ENCODE measurements at places on chromosomes 7 and 10. TPM values are rescaled to one million over a fixed set of nuclear protein-coding genes. Genes with fewer than 3 reads are reported as not detected.

- no peak for DNase-seq
These were observed 38.8 kb downstream of the TACR2 start for GRCh38 chr10:69377933-69378332.

DNA sequence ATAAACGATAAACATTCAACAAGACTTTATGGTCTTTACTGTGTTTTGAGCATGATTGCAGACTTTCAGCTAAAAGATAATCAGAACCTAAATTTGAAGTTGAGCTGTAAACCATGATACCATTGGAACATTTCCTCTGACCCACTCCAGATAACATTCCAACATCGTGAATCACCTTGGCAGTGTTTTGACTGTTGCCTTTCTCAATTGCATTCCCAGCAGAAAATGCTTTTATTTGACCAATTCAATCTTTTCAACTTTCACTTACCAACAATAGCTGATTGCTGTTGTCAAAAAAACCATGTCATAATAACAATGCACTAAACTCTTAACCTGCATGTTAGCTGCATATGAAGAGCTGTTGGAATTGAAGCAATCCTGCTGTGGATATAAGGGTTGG, 165.5 kb downstream of the MDFIC start:
- DNase-seq: no peak

Gene PRKG1
- total RNA-seq: 0.92 TPM

DNA sequence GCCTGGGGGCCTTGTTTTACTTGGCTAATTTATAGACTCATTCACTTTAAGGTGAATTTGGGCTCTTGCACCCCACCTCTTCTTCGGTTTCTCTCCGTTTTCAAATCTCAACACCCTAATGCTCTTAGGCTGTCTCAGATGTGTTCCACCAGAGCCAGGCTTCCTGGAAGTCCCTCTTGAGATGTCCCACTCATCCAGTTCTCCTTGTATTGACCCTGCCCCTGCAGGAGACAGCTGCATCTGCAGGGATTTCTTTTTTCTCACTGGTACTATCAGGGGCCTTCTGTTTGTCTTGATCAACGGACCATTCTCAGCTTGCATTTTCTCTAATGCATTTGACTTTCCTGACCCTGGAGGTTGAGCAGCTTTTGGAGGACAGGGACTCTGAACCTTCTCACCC, 279.5 kb downstream of the GALNT17 start:
- DNase-seq: no peak

DNA sequence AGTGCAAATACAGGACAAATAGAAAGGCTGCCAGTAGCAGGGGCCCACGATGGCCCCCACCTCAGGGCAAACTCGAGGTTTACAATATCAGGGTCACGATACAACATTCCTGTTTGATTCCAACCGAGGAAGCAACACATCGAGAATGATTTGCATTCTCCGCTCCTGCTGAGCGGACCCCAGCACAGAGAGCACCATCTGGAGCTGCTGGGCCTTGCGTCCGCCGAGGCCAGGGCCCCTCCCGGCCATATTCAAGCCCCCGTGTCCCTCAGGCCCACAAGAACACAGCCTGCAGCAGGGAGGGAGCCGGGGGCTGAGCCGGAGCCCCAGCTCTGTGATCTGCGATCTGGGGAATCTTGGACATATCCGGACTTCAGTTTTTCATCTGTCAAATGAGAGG, 84.3 kb downstream of the PRKAG2 start:
- DNase-seq: no peak

DNA sequence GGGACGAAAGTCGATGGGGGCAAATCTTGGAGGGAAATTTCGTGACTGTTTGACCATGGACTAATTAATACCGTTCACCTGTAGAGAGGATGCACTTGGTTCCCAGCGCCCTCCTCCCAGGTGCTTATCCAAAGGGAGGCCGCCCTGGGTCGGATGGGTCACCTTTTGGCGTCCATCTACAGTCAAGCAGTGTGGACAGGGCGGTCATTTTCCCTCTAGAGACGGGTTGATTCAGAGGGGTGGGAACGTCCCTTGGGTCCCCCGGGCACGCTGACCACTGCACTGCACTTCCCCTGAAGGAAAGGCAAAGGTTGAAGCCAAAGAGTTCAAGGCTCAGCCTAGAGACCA, 2.0 kb downstream of the PRR15 start:
- no peak for DNase-seq

- no peak for DNase-seq
These were observed 50.1 kb downstream of the IPMK start for GRCh38 chr10:58217612-58218011.

GRCh38 chr10:103983367-103983911, 16.5 kb downstream of the SLK start:
- DNase-seq: no peak

DNA sequence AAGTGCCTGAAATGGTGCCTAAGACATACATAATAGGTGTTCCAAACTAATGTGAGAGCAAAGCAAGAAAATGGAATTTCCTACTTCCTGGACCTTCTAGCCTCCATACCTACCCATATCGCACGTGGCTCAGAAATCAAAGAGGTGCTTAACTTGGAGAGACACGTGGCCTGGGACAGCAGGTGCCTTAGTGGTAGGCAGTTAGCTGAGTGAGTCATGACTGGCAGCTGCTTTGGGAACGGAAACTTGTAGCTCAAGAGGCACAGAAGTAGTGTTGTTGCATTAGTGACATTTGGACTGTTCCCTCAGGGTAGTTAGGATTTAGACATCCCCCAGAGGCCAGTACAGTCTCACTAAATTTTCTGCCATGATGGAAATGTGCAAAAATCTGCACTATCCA, 12.0 kb upstream of the BMPER start:
- no peak for DNase-seq

- no peak for DNase-seq
These were observed 61.8 kb upstream of the SP4 start for GRCh38 chr7:21365866-21366624.

Gene OPN1SW
- not detected for total RNA-seq

DNA sequence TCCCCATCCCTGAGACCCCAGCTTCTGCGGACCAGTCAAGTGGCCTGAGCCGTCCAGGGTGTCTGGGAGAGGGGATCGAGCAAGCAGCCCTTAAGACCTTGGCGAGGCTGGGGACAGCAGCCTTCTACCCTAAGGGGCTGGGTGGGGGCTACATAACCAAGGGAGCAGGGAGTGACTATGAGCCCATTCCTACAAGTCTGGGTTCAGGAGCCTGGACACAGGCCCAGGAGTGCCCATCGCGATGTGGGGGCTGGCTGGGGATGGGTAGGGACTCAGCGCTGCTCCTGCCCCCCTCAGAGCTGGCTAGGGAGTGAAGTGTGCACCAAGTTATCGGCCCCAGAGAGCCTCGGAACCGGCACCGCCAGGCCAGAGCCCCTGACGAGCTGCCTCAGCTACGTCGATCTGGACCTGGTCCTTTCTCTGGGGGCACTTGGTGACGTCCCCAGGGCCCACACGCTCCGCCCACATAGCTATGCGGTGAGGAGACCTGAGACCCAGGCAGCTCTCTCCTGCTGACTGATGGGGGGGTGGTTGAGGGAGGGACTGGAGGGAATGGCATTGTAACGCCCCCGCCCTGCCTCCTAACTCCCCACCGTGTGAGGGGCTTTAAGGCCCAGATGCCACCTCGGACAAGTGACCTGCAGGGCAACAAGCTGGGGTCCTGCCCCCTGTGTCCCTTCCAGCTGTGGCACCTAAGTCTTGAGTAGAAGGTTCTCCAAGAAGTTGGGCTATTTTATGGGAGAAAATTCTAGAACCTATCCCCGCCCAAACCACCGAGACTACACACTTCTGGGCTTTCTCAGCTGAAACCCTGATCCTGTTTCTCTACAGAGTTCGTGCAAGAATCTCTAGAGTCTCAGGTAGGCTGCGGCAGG, 2.5 kb downstream of the SAP25 start:
- no peak for DNase-seq

GRCh38 chr10:11685787-11686218, 56.4 kb upstream of the ECHDC3 start:
- no peak for DNase-seq

DNA sequence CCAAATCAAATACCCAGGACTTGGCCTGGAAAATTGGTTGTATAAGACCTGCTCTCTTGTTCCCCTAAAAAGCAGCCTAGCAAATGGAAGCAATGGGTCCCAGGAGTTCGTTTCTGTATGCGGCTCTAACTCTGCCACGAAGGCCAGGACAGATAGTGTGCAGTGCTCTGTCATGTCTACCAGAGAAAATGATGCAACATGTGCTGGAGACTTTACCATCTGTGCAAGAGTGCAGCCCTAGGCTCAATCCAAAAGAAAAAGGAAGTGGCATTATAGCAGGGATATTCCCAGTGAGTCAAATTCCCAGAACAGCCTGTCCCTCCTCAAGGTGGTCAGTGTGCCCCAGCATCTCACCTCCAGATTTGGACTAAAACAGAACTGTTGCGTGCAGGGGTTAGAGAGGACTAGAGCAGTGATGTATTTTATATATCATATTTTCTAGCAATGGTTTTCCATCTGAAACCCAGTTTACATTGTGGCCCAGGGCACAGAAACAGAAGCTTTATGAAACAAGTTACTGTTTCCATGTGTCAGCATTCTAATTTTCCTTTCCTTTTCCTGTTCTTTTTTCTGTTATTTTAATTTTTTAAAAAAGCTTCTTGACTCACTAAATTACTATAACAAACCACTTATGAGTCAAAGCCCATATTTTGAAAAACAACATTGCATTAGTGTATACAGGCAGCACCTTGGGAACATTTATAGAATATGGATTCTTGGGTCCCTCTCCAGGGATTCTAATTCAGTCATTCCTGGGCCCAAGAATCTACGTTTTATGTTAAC, 311.2 kb downstream of the RNLS start:
- no peak for DNase-seq

DNA sequence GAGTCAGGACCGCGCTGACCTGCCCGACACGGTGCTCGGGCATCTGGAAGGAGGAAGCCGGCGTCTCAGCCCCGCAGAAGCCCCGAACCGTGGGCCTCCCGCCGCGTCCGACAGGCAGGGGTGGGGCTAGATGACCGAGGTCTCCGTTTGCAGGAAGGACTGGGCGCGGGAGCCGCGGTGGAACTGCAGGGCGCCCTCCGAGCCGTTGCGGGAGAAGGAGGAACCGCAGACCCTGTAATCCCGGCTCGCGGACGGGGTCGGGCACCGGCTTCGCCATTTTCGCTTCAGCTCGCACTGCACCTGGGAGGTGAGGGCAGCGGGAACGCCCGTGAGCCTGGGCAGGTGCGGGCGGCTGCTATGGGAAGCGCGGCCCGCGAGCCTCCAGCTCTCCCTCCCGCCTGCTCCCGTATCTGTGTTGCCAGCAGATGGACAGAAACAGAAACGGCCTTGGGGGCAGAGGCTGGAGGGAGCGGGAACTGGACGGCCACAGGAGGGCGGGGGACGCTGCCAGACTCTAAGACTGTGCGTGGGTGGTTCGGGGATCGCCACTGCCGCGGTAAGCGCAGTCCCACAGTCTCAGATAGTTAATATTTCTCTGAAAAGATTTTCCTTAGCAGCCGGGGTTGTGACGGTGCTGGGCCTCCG, 114.1 kb downstream of the VIPR2 start:
- DNase-seq: no peak

GRCh38 chr10:124194199-124194824, 100.9 kb upstream of the CHST15 start:
- no peak for DNase-seq

DNA sequence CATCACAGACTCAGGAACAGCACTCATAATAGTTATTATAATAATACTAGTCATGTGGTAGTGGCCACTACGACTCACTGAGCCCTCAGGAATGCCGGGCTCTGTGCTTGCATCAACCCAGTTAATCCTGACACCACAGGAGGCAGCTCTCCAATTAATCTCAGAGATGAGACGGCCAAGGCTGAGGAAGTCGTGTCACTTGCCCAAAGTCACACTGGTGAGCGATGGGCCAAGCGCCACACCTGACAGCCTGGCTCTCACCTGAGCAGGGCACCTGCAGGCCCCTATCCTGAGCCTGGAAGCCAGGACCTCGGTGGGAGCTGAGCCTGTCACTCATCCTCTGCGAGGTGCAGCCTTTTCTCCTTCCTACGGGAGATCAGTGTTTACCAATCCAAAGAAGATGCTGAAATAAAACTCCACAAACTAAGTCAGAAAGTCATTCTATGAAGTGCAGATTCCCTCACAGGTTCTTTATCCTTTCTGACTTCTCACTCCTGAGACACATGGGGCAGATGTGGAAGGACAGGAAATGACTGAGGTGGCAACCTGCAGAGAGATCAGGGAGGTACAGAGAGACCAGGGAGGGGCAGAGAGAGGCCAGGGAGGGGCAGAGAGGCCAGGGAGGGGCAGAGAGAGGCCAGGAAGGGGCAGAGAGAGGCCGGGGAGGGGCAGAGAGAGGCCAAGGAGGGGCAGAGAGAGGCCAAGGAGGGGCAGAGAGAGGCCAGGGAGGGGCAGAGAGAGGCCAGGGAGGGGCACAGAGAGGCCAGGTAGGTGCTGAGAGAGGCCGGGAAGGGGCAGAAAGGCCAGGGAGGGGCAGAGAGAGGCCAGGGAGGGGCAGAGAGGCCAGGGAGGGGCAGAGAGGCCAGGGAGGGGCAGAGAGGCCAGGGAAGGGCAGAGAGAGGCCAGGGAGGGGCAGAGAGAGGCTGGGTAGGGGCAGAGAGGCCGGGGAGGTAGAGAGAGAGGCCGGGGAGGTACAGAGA, 38.5 kb downstream of the VIPR2 start:
- no peak for DNase-seq

Gene ZNF248
- 8.1 TPM for total RNA-seq

Gene TMEM176A
- 0.39 TPM for total RNA-seq

DNA sequence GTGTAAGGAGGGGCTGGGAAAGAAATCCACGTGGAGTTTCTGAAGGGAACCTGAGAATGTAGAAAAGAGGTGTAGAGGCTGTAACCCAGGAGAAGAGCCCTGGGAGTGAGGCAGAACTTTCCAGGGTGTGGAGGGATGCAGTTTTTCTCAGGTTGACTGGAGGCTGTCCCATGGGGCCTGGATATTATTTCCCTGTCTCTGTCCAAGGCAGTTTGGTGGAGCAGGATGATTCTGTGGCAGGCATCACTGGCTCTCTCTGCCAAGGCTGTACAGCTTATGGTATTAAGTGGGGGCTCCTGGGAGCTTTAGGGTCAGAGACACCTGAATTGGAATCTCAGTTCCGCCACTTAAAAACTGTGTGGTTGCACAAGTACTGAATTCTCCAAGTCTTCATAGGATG, 81.6 kb downstream of the CHN2 start:
- no peak for DNase-seq

DNA sequence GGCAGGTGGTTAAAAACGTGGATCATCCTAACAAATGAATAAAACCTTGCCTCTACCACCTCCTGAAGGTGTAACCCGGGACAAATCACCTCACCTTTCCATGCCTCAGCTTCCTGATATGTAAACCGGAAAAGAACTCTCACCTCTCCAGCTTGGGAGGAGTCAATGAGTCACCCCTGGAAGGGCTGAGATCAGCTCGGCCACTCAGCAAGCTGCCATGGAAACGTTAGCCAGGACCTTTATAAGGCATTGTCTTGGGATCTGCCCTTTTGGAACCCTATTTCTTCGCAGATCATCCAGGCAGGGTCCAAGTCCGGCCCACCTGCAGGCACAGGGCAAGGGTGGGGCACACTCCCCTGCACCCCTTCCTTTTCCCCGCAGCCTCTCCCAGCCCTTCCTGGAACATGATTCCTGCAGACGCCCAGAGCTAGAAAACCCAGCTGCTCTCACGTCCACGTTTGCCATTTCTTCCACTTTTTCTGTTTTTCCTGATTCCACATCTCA, 81.6 kb upstream of the PFKP start:
- DNase-seq: peak; percentile 30
